ENCODE measurements at places on chromosomes 16 and 17.

GRCh38 chr17:53896047-53896446 lies 73.3 kb downstream of the KIF2B start:
- DNase-seq = no peak

DNA sequence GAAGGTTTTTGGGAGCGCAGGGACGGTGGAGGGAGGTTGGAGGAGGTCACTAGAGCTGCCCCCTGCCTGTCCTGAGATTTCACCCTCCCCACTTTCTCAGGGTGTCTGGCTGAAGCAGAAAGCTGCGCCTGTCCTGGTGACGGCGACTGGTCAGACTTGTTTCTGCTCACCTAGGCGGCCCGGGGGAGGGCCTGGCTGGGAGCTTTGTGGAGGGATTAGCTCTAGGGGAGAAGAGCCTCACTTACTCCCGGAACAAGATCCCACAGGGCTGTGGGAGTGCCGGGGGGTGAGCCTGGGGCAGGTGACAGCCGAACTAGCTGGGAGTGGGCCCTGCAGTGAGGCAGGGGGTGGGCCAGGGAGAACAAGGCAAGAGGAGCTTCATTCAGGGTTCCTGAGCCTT lies 11.5 kb downstream of the NHERF1 start:
- no peak for DNase-seq

DNA sequence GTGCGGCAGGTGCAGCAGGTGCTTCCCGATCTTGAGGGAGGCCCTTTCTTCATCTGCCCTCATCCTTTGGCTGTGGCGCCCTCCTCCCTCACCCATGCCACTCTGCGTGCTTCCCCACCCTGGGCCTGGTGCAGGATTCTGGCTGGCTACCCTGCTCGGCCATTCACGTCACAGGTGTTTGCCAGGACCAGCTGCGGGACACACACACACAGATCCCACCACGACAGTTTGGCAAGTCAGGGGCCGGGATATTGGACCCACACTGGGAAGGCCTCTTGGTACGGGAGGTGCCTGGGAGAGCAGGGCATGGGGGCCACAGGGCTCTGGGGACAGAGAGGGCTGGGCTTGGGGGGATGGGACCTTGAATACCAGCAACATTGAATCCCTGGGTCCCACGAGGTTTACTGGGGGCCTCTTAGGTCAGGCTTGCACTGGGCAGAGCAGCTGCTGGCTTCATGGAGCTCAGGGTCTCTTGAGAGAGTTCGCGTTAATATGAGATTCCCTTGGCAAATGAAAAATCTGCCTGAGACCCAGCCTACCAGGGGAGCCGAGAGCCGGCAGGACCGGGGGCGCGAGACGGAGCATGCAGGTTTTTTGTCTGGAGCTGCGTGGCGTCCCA lies 15.1 kb downstream of the ADCY7 start:
- no peak for DNase-seq

GRCh38 chr16:86667035-86667434 lies 88.7 kb downstream of the FOXL1 start:
- no peak for DNase-seq

GRCh38 chr16:30009990-30010843 lies 610 bp downstream of the DOC2A start:
- no peak for DNase-seq

GRCh38 chr16:667113-667779 lies 686 bp upstream of the RHOT2 start:
- DNase-seq = no peak

GRCh38 chr16:58154345-58154744 lies 25.2 kb upstream of the CFAP20 start:
- DNase-seq = no peak
